CD4-positive, alpha-beta T cell (primary cell): ENCODE measurements at places on chromosomes 16 and 17.

- DNase-seq = no peak
These were observed 179.8 kb upstream of the HSBP1 start for GRCh38 chr16:83627996-83628395.

GRCh38 chr17:77802333-77802615 is 156.2 kb upstream of the TNRC6C start:
- no peak for DNase-seq

- DNase-seq = no peak
These were observed 115.4 kb upstream of the CACNG3 start for GRCh38 chr16:24140730-24141129.

DNA sequence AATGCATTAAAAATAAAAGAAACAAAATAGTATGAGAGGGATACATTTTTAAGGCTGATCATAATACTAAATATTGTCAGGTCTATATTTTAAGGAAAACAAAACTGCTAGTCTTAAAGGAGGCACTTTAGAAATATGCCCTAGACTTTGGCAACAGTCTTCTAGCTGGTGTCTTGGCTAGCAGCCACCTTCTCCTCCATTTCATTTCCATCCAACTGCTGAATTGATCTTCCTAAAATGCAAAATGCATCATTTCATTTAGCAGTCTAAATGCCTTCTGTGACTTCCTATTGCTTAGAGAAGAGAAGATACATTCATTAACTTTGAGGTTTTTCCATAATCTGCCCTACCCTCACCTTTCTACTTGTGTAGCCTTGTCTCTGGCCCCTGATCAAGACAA is 1404.1 kb downstream of the CDH11 start:
- DNase-seq = no peak

DNA sequence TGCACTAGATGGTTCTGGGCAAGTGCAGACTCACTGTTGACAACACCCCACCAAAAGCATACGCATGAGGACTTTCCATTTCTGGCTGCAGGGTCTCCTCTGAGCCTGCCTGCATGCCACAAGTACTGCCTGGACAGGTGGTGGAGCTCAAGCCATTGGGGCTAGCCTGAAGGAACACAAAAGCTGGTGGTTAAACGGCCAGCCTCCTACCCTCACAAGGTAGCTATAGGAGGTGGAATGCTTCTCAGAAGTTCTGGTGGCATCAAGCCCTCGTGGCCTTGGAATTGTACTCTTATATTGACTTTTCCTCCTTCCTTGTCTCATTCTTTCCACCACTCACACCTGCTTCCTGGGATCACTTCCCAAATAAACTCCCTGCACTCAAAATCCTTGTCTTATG is 56.6 kb upstream of the BCAR1 start:
- DNase-seq = no peak

DNA sequence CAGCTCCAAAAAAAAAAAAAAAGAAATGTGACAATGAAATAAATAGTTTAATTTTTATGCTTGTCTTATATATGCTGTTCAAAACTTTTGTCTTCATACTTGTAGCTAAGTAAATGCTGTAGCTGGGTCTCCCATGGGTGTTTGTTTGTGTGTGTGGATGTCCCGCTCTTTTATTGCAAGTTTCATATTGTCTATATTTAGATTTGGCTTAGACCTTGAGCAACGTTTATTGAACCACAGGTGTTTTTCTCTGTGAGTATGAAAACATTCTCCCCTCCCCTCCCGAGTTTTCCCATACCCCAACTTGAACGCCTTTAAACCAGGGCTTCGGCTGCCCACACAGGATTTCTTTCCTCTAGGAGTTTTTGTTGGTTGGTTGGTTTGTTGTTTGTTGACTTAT is 45.2 kb downstream of the MFSD11 start:
- DNase-seq = no peak

DNA sequence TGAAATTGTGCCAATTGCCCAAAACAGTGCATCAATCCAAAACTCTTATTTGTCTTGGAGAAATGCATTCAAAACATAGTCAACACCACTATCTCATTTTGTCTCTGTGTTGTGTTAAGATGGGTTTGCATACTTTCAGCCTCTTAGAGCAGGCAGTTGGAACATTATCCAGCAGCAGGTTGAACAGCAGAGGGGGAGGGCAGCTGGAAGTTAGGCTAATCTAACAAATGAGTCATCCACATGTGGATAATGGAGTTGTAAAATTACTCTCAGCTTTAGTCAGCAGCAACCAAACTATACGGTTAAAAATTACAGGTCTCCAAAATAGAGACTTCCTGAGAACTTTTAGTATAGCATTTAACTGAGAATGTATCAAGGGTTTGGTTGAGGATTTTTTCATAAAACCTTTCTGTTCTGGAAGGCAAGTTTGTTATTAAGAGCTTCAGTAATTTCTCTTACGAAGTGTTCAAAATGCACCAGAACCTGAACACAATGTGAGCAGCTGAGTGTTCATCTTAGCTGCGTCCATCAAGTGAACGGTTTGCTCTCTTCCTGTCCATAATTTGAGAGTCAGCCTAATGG is 46.3 kb downstream of the PRKCA start:
- DNase-seq = no peak

- no peak for DNase-seq
These were observed 293.2 kb downstream of the WWOX start for GRCh38 chr16:78392585-78393195.

DNA sequence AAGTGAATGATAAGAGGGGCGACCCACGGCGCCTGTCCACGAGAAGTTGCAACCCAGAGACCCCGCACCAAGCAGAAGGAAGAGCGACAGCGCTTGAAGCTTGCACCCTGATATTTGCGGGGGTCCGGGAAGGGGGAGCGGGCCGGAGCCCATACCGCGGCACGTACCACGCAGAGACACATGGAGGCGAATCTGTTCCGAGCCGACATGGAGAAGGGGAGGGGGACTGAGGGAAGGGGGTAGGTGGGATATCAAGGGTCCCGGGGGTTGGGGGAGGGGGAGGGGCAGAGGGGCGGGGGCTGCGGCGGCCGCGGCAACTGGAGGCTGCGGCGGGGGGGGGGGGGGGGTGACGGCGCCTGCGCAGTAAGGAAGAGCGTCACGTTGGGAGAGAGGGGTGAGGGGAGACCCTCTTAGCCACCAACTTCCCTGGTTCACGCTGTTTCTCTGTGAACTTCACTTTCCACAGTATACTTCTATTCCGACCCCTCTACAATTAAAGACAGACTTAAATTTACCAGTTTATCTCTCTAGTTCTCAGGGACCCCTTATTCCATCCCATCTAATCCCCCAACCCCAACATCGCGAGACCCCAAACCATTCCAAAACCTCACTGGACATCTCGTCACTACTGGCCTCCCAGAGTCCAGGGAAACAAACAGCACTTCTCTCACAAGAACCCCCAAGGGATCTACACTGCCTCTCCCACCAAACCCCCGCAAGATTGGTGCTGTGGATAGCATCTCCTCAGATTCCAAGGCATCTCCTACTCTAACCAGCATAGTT is 8.0 kb downstream of the DLG4 start:
- no peak for DNase-seq

GRCh38 chr17:38879878-38880665 is 10.2 kb downstream of the LASP1 start:
- no peak for DNase-seq

DNA sequence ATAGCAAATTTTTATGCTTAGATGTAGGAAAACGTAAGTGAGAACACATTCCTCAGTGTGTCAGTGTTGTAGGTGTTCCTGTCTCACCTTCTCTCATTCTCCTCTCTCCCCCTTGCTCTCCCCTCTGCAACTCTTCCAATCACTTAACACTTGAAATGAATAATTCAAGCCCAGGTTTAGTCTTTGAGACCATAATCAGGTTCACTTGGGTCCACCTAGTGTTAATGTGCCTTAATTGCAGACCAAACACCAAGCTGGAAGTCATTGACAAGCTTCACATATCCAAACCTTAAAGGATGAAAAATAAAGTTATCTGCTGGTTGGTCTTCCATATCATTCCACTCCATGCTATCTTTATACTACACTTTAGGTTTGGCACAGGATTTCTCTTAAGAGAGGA is 37.0 kb downstream of the STXBP4 start:
- no peak for DNase-seq

DNA sequence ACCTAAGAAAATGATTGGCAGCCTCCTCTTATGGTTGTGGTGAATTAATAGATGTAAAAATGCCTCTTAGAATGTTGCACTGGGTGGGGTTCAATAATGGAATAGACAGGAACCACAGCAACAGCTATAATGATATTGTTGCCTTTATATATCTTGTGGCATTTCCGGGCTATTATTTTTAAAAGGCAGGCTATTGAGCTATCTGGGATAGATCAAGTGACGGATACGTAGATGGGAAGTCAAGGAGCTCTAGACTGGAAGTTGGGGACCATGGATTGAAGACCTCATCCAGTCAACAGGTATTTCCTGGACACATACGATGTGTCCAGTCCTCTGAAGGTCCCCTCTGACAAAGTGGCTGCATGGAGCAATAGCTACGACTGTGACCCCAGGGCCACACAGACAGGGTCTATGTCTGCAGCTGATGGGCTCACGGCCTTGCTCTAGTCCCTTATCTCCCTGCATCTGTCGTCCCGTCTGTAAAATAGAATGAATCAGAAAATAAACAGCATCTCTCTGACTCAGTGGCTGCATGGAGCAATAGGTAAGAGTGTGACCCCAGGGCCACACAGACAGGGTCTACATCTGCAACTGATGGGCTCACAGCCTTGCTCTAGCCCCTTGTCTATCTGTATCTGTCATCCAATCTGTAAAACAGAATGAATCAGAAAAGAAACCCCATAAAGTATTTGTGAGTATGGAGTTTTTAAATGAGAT is 117.7 kb upstream of the FOXF1 start:
- no peak for DNase-seq

DNA sequence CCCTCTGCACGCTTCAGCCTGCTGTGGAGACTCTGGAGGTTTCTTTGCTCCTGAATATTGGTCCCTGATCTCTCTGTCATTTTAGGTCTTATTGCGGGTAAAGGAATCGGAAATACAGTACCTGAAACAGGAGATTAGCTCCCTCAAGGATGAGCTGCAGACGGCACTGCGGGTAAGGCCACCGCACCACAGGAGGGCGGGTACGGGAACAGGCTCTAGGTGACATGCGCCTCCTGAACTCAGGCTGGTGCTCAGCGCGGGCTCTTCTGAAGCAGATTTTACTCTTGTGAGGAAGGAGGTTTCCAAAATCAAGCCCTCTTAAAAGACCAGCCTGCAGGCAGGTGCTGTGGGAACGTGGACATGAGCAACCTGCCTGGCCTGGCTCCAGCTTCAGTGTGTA is 29.8 kb downstream of the PLD6 start:
- DNase-seq = peak; percentile 54
